ENCODE measurements at places on chromosomes 12 and 14. TPM values are rescaled to one million over a fixed set of nuclear protein-coding genes. Genes with fewer than 3 reads are reported as not detected.

CLECL1 gene
- not detected for total RNA-seq

ASCL1 gene
- total RNA-seq: not detected

LRFN5 gene
- total RNA-seq: 0.29 TPM

RASSF8 gene
- total RNA-seq: 19.8 TPM

ALG10B gene
- total RNA-seq: 2.4 TPM

XPOT gene
- total RNA-seq: 91.4 TPM

TEX52 gene
- not detected for total RNA-seq

TAS2R7 gene
- not detected for total RNA-seq

EFS gene
- not detected for total RNA-seq

NFE2 gene
- total RNA-seq: 1.2 TPM

DNAAF2 gene
- total RNA-seq: 13.3 TPM

OR11H7 gene
- not detected for total RNA-seq

KRT80 gene
- 4.7 TPM for total RNA-seq

PLEKHA5 gene
- total RNA-seq: 12.3 TPM

NAA25 gene
- 35.8 TPM for total RNA-seq

TESPA1 gene
- total RNA-seq: 11.7 TPM

METTL1 gene
- total RNA-seq: 2.5 TPM

SLCO1B1 gene
- total RNA-seq: not detected

AICDA gene
- not detected for total RNA-seq

PTPN21 gene
- 4.0 TPM for total RNA-seq

GNG2 gene
- 32.3 TPM for total RNA-seq

ADAM21 gene
- total RNA-seq: 0.88 TPM

KLHL33 gene
- total RNA-seq: not detected

KRT75 gene
- total RNA-seq: 0.12 TPM

SYCP3 gene
- not detected for total RNA-seq

DYNLL1 gene
- 538 TPM for total RNA-seq
